Activated CD4-positive, alpha-beta T cell treated with anti-CD3 and anti-CD28 coated beads, Interleukin-2, amount 50 U/mL, for 4 hours (primary cell): ENCODE measurements at places on chromosomes 3 and 15.

DNA sequence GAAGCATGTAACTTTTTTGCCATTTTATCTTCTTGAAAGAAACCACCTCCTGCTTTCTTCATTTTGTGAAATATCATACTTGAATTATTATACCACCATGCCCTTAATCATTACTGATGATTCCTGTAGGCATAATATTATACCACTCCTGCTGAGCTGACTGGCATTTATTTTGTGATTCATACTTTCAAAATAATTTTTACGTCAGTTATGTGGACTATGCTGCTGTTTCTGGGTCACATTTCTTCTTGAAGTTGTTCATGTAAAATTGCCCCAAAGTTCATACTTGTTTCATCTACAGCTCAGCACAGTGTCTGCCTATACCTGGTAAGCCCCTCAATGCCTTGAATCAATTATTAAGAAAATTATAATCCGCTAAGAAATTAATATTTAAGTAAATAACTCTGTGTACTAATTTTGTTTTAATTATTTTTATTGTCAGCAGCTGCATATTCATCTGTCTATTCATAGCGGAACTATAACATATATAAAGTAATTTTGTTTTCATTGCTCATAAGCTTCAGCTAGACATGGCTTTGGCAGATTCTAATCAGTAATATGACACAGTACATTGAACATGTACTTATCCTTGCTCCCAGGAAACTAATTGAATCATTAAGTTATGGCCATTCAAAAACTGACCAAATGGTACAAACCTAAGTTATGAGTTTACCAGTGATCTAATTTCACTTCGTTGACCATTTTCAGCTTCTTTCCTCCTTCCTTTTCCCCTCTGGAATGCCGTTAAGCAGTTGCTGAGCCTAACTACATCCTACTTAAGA is 160.0 kb downstream of the NAALADL2 start:
- DNase-seq: no peak

- DNase-seq: no peak
These were observed 1.4 kb upstream of the CPOX start for GRCh38 chr3:98594628-98595324.

GRCh38 chr15:101373577-101373976 is 78.5 kb upstream of the SNRPA1 start:
- DNase-seq: no peak

GRCh38 chr3:20589275-20589674 is 403.3 kb upstream of the SGO1 start:
- DNase-seq: no peak
